ENCODE measurements at places on chromosomes 5 and 9. TPM values are rescaled to one million over a fixed set of nuclear protein-coding genes. Genes with fewer than 3 reads are reported as not detected.

The FBP1 gene
- polyA plus RNA-seq = 65.3 TPM

The PTPN3 gene
- polyA plus RNA-seq = 7.7 TPM

The OR1Q1 gene
- not detected for polyA plus RNA-seq

The TYRP1 gene
- 10.3 TPM for polyA plus RNA-seq

The GABRA1 gene
- polyA plus RNA-seq = not detected

The DNLZ gene
- 24.3 TPM for polyA plus RNA-seq

The ORM2 gene
- polyA plus RNA-seq = 80.9 TPM

The PCDHB16 gene
- polyA plus RNA-seq = 3.3 TPM

The WNT8A gene
- not detected for polyA plus RNA-seq

GRCh38 chr9:22036866-22037626 is 27.9 kb upstream of the CDKN2B start:
- H3K4me1 ChIP-seq = peaks cover 4% of the 10 kb centered on the region
- H3K27me3 ChIP-seq = no peaks in the 10 kb centered on the region
- DNase-seq = no peak

- H3K4me3 ChIP-seq = no peak overlapping the region
- no peaks in the 10 kb centered on the region for H3K27me3 ChIP-seq
- DNase-seq = no peak
- H3K4me1 ChIP-seq = peaks cover 9% of the 10 kb centered on the region
Measured at GRCh38 chr9:101367323-101367722, 17.5 kb downstream of the BAAT start.

GRCh38 chr5:172502969-172503368 is 48.6 kb upstream of the SH3PXD2B start:
- no peaks in the 10 kb centered on the region for H3K36me3 ChIP-seq
- no peaks in the 10 kb centered on the region for H3K27me3 ChIP-seq
- peaks cover 7% of the 10 kb centered on the region for H3K4me1 ChIP-seq

DNA sequence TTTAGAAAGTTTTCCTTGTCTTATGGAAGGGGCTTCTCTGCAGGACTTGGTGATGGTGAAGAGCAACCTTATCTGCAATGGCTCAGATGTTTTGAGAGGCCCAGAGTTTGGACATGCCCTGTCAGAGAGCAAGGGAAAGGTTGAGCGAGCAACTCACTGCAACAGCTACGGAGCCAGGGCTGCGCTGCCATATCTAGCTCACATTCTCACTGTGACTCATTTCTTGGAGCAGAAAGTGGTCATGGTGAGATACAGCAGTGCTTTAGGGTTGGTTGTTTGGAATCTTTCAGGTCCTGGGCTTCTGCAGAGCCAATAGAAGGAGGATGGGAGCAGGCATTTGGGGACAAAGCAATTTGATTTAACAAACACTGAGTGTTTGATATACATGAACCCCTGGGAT is 12.3 kb downstream of the GLRA1 start:
- H3K4me1 ChIP-seq = no peaks in the 10 kb centered on the region
- no peak for DNase-seq
- H3K27ac ChIP-seq = no peak overlapping the region
- H3K4me3 ChIP-seq = no peak overlapping the region

DNA sequence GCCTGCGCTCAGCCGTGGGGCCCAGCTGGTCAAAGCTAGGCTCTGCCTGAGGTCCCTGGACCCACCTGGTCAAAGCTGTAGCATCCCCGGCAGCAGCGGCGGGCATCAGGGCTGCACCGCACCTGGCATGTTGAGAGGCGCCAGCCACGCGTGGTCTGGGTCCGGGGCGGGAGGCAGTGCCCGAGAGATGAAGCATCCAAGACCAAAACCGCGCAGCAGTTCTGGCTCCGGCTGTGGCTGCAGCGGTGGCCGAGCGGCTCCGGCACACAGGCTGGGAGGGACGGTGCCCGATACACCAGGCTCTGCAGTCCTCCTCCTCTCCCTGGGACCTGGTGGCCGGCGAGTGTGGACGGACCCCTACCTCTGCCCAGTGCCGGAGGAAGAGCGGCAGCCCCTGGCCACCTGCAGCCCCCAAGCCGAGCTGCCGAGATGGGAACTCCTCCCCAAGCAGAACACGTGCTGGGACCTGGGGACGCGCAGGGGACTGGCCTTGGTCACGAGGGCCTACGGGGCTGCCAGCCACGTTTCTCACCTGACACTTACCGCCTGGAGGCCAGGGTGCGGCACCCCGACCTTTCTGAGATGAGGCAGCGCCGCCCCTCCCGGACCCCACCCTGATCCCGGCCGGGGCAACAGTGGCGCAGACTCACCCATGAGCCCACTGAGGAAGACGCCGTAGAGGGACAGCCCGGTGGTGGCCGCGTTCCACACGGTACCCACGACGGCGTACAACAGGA is 33.0 kb downstream of the SLC9A3 start:
- peaks cover 26% of the 10 kb centered on the region for H3K27me3 ChIP-seq
- H3K4me1 ChIP-seq = no peaks in the 10 kb centered on the region
- no peak overlapping the region for H3K4me3 ChIP-seq
- no peaks in the 10 kb centered on the region for H3K36me3 ChIP-seq

DNA sequence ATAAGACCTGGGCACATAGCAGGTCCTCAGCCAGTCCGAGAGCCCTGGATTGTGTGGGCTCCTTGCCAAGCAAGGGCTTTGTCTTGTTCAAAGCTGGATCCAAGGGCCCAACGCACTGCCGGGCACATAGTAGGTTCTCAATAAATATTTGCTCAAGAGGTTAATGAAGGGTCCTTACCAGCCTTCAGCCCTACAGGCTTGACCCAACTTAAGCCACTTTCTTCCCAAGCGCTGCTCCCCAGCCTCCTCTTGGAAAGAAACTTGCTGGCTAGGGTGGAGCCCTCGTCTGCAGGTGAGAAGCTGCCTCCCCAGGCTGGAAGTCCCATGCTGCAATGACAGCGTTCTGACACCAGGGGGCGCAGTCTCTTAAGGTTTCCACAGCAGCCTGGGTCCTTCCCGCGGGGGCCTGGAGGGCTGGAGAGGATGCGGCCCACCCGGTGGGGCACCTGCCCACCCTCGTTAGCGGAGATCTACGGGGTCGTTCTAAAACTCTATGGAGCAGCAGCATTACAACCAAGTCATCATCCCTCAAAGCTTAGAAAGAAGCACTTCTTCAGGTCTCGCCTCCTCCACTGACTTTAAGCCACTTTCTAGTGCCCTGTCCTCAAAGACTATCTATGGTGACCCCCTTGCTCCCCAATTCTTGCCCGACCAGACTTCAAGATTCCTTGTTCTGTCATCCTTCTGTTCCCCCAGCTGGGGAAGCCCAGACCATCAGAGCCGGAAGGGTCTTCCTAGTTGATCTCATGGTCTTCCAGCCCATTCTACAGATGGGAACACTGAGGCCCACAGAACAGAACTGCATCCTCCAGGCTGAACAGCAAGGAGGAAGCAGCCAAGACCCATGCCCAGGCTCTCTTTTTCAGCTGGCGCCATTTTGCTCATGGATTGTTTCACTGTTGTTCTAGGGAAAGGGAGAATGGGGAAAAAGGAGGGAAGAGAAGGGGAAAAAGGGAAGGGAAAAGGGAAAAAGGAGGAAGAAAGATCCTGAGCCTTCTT is 115.4 kb downstream of the LHX2 start:
- H3K4me3 ChIP-seq = no peak overlapping the region
- peak; percentile 81 for DNase-seq
- H3K4me1 ChIP-seq = no peaks in the 10 kb centered on the region
- H3K36me3 ChIP-seq = no peaks in the 10 kb centered on the region

GRCh38 chr5:31193591-31194467 is at the start of gene CDH6:
CDH6 (plus strand) TSS chr5:31193686; CDS start chr5:31267474, 73,788 bp downstream.
- DNase-seq = peak; percentile 70
- peak within 1 kb of the TSS; percentile 25 for H3K27ac ChIP-seq
- H3K36me3 ChIP-seq = no peaks in the 10 kb centered on the region
- peak within 1 kb of the TSS; percentile 82 for H3K4me3 ChIP-seq
- H3K27me3 ChIP-seq = peaks cover 40% of the 10 kb centered on the region
- H3K4me1 ChIP-seq = peaks cover 10% of the 10 kb centered on the region

DNA sequence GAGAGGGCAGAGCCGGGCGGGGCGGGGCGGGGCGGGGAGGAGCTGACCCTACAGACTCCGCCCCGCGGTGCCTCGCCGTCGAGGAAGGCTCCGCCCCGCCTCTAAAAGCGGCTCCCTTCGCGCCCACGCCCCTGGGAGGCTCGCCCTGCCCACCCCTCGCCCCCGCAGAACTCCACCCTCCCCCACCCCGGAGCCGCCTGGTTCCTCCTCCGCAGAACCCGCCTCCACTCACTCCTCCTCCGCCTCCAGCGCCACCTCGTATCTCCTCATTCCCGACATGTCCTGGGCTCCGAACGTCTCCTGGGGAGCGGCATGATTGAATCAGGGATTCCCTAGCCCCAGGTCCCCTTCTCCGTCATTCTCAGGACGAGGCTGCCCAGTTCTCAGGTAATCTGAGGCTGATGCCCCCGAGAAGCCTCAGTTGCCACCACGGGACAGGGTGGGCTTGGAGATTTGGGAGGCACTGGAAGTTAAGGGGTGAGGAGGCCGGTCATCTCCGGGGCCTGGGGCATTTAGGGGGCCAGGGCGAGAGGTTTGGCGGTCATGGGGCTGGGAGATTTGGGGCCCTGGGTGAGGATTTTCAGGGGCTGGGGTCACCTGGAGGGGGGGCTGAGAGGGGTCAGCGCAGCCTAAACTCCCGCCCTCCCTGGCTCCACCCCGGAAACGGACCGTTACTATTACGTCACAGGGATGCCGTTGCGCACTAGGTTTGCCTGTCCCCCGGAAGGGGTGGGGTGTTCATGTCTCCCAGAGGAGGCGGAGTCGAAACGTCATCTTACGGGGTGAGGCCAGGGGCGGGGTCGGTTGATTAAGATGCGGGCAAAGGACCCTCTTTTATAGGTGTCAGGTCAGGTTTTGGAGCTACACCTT is 3.2 kb upstream of the CCL27 start:
- H3K36me3 ChIP-seq = no peaks in the 10 kb centered on the region
- peak overlapping the region; percentile 69 for H3K4me3 ChIP-seq
- peak; percentile 99 for DNase-seq
- H3K27me3 ChIP-seq = no peaks in the 10 kb centered on the region
- H3K4me1 ChIP-seq = peaks cover 15% of the 10 kb centered on the region

GRCh38 chr9:19465586-19466279 is 56.9 kb downstream of the ACER2 start:
- H3K36me3 ChIP-seq = no peaks in the 10 kb centered on the region
- no peaks in the 10 kb centered on the region for H3K4me1 ChIP-seq
- H3K27ac ChIP-seq = no peak overlapping the region
- no peak for DNase-seq
- no peak overlapping the region for H3K4me3 ChIP-seq
- H3K27me3 ChIP-seq = no peaks in the 10 kb centered on the region

- DNase-seq = no peak
- H3K4me3 ChIP-seq = no peak overlapping the region
- H3K27ac ChIP-seq = no peak overlapping the region
- H3K36me3 ChIP-seq = no peaks in the 10 kb centered on the region
- H3K4me1 ChIP-seq = peaks cover 26% of the 10 kb centered on the region
Measured at GRCh38 chr5:119789406-119790117, 160.2 kb downstream of the FAM170A start.

DNA sequence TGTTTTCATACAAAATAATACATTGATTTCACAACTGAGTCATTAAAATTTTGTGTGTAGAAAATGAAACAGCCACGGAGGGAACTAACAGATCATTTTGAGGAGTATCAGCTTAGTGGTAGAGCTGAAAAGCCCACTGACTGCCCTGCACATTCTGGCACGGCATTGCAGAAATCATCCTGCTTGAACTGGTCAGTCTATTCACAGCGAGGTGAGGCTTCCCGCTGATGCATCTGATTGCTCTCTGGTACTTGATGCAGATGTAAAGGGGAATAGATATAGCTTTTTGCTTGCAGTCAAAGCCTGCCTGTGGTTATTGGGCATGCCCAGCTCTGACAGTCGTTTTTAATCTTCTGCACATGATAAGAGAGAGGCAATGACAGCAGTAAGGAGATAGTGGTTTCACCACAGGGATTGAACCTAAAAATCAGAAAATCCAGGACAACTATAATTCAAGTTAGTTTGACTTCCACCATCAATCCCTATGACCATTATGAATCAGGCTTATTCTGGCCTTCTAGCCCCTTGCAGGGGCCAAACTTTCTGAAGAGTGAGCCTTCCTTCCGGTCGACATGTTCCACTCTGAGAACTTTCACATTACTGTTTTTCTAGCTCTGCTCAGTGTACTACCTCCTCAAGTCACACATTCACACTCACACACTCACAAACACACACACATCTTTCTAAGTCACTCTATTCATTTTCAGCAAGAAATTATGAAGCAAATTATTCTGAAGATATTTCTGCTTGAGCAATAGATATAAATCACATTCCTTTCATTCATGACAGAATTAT is 782.8 kb upstream of the NUDT12 start:
- no peak overlapping the region for H3K27ac ChIP-seq
- no peak for DNase-seq
- H3K4me3 ChIP-seq = no peak overlapping the region
- H3K4me1 ChIP-seq = no peaks in the 10 kb centered on the region
- H3K36me3 ChIP-seq = no peaks in the 10 kb centered on the region
